NCI-H748 treated with DMSO at 0.1 percent for 48 hours (cell line): ENCODE measurements at places on chromosomes 2 and 18.

DNA sequence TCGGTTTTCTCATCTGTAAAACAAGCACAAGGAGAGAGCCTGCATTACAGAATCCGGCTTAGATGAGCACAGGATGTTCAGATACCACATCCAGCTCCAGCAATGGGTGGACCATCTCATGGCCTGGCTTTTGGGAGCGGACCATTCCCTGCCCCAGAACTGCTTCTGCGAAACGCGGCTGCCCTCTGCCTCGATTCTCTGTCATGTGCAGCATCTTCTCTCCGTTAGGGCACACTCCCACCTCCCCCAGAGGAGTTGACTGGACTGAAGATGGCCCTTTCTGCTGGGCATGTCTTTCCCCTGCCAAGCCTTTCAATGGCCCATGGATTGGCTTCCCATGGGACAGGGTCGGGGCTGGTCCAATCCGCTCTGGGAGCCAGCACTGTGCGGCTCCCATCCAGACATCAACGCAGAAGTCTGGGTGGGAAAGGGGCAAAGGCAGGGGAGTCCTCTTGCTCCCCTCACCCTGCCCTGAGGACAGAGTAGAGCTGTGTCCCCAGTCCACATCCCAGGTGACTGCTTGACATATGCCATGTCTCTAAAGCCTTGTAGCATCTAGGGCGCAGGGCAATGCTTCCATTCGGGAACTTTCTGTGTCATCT is 14.3 kb upstream of the FAHD2A start:
- no peak for DNase-seq

GRCh38 chr2:170454471-170455372 is 260.4 kb upstream of the SP5 start:
- no peak for DNase-seq

DNA sequence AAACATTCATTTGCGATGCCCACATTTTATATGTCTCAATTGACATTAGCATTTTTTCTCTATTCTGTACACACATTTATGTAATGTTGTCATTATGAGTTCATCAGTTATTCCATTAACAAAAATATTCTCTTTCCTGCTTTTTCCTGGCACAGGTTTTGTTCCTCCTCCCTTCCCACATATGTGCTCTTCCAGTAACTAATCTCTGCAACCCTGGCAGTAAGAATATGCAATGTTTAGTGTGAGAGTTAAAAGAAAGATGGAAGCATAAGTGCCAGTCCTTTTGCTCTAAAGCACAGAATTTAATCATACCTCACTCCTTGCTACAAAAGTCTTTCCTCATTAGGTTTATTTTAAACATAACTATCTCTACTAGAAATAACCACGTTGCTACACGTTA is 155.8 kb upstream of the ERBB4 start:
- no peak for DNase-seq

GRCh38 chr2:39139511-39140237 is 18.8 kb upstream of the SOS1 start:
- DNase-seq: no peak

DNA sequence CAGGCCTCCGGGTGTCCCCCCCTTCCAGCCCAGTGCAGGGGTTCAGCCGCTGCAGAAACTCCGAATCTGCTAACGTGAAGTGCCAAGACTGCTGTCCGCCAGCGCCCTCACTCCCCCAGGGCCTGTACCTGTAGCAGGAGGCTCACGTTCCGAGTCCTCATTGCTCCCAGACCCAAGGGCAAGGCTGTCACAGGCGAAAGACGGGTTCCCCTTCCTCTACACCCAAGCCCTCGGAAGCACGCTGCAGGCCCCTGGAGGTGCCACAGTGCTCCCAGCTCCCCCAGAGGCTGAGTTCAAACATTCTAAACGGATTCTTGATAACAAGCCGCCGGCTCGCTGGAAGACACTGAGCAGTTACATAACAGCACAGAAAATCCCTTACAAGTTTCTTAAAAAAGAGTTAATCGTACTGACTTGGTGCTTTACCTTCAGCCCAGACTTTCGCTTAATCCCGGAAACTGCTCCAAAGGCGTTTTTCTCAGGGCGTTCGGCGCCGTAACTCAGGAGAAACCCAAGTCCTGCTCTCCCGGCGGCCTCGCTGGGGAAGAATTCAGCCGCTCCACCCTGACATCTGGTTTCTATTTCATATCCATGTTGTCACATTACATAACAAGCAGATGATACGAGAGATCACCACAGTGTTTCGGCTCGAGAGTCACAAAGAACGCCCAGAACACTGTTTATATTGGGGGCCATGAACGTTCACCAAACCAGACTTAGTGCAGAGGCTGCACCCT is 92.0 kb downstream of the HDAC4 start:
- DNase-seq: no peak

- DNase-seq: no peak
Measured at GRCh38 chr2:179181002-179181401, 83.6 kb downstream of the SESTD1 start.

DNA sequence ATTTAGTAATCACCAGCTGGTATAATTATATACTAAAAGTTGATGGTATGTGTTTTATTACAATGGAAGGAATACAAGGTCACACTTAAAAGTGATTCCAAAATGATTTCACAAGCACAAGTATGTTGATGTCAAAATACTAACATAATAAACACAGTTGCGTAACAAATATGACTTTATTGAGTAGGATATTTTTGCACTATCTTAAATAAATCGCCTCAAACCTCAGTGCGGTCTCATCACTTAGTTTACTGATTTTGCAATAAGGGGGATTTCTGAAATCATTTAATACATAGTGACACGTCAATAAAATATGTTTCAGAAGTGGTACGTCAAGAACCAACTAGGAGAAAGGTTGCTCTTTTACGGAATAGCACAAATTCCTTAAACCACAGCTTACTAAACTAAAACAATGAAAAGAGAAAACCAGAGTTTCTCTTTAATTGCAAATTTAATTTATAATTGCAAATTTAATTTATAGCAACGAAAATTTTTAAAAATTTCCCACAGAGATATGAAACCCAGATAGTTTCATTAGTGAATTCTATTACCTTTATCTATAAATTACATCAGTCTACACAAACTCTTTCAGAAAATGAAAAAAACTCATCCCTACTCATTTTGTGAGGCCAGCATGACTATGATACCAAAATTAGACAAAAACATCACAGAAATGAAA is 304.0 kb upstream of the REG3G start:
- no peak for DNase-seq

- no peak for DNase-seq
Measured at GRCh38 chr2:237480556-237480955, 6.5 kb upstream of the MLPH start.

- DNase-seq: peak; percentile 58
Measured at GRCh38 chr18:56962322-56962721, 184.6 kb upstream of the BOD1L2 start.

DNA sequence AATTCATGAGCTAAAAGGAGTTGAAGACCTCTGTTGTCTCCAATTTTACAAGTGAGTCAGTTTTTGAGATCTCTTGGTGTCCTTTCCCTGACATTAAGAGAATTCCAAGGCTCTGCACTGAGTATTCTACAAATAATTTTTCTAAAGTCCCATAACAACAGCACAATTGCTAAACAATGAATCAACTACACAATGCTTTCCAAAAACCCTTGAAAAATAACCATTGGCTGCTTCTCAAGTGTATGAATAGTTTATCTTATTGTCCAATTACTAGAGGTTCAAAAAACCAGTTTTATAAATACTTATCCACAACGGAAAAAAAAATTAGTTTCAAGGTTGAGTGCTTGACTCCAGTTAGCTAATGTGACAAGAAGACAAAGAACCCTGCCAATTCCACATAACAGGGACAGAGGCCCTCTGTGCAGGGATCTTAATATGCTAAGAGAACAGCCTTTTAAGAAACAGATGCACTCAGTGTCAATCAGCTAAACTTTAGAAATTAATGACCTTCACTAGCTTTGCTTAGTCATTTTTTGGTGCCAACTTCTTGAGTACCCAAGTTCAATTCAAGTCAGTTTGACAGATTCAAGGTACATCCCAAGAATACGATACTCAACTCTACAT is 266.6 kb upstream of the CYP26B1 start:
- no peak for DNase-seq

DNA sequence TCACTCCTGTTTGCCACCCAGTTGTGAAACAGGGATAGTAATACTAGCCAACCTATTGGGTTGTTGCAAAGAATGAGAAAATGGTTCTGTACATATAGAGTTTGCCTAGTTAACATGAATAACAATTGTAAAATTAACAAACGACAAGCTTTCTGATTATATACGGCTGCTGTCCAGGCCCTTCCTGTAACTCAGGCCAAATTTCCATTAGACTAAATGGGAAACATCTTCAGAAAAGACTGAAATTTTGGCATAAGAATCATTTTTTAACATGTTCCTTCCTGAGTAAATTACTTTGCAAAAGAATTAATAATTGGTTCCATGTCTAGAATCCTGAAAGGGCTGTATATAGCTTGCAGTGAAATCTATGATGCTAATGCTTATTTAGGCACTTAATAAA is 117.7 kb upstream of the SATB2 start:
- no peak for DNase-seq

- no peak for DNase-seq
Measured at GRCh38 chr18:58544616-58545337, 84.1 kb downstream of the ALPK2 start.
